ENCODE measurements at places on chromosomes 13 and 19.

DNA sequence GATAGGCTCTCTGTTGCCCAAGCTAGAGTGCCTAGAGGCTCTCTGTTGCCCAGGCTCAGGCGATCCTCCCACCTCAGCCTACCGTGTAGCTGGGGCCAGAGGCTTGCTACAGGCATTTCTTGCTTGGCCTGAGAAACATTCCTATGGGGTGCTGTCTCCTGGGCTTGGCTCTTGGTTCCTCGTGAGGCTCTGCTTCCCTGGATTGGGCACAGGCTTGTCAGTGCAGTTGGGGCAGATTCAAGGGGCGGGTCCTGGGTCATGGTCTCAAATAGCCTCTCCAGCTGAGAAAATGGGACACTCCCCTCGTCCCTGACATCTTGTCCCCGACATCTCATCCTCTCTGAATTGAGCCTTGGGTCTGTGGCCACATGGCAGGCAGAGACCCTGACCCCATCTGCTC, 4.9 kb downstream of the TSSK6 start:
- no peak for DNase-seq

DNA sequence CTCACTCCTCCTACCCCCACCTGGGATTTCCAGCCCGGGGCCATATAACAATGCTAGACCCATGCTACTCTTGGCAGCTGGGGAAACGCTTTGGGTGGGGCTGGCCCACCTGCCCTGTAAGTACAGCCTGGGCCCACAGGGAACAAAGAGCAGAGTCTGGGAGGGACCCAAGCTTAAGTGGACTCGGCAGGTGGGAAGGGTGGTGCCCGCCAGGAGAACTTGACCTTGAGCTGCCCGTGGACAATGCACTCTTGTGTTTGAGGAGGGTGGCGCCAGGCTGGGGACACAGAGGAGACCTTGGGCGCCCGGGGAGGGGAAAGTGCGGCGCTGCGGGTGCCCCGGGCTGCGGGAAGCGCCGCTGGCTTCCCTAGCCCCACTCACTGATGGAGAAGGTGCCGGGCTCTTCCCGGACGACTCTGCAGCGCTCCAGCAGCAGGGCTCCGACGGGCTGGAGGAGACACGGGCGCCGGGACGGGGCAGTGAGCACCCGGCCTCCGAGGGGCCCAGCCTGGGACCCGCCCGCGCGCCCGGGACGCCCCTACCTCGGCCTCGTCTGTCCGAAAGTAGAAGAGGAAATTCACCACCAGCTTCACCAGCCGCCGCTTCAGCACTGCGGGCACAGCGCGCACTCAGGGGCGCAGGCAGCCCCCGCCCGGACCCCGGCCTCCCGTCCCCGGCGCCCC, 607 bp downstream of the PLEKHJ1 start:
- no peak for DNase-seq

DNA sequence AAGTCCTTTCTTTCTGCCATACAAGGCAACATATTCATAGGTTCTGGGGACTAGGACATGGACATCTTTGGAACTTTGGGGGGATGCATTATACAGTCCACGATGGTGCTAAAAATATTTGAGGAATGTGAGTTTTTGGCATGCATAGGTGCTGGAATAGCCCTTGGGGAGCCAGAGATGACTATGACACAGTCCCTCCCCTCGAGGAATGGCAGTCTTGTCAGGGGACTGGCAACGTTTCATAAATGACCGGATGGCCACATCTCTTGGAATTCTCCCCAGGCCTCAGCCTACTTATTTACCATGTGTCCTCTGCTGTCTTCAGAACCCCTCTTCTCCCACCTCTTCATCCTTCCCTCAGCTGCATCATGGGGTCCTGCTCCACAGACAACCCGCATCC, 13.6 kb downstream of the MEIOSIN start:
- no peak for DNase-seq

DNA sequence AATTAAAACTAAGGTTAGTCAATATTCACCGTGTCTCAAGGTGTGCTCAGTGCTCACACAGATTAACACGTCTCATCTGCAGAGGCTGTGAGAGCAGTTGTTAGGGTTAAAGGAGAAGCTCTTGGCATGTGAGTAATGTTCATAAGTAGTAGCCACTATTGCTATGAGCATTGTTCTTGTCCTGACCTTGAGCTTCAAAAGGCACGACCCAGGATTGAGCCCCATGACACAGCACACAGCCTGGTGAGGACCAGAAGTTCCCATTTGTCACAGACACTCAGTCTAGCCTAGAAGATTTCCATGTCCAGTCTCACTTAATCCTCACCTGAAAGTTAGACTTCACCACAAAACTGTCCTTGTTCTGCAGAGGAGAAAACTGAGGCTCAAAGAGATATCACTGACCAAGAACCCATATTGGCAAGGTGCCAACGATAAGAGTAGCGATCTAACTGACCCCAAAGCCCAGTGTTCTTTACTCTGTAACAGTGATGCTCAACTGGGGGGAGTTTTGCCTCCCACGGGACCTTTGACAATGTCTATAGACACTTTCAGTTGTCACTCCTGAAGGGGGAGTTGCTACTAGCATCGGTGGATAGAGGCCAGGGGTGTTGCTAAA, 26.0 kb downstream of the FPR3 start:
- DNase-seq: no peak

DNA sequence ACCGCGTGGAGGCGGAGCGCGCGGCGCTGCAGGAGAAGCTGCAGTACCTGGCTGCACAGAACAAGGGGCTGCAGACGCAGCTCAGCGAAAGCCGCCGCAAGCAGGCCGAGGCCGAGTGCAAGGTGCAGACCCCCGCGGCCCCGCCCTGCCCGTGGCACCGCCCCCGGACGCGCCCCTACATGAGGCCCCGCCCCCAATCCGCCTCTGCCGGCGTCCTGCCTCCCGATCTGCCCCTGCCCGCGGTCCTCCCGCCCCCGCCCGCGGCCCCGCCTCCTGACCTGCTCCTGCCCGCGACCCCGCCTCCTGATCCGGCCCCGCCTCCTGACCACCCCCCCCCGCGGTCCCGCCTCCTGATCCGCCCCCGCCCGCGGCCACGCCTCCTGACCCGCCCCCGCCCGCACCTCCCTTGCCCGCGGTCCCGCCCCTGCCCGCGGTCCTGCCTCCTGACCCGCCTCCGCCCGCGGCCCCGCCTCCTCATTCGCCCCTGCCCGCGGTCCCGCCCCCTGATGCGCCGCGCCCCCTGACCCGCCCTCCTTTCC, 11.7 kb downstream of the PRR36 start:
- DNase-seq: peak; percentile 81

DNA sequence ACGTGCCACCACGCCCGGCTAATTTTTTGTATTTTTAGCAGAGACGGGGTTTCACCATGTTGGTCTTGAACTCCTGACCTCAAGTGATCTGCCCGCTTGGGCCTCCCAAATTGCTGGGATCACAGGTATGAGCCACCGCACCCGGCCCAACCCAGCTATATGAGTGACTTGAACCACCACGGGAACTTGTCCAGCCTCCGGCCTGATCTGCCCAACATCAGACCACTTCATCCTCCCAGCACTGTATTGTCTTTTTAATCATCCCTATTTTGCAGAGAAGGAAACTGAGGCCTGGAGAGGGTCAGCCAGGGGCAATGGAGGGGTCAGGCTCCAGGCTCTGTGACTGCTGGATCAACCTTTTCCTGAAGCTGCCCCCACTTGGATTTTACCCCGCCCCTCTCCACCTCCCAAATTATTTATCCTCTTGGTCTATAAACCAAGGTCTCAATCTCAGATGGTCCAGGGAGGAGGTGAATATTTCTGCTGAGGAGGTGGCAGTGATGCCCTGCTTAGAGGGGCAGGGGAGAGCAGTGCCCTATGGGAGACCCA, 893 bp upstream of the PLIN3 start:
- no peak for DNase-seq

- DNase-seq: peak; percentile 73
Measured at GRCh38 chr19:584240-585001, 5.3 kb upstream of the HCN2 start.

DNA sequence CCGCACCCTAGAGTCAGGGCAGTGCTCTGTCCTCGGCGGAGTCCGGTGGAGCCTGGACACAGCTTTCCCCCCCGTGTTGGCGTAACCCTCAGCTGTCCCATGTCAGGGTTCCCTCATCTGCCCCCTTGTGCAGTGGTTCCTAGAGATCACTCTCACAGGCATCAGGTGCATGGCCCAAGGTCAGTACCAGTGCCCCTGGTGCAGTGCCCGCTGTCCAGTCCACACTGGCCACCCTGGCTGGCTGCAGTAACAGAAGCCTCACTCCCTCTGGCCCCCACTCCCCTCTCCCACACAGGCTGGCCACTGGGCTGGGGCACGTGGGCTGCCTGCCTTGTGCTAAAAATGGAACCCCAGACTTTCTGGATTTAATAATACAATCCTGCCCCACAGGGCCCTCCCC, 49.6 kb upstream of the C1QTNF9B start:
- no peak for DNase-seq

DNA sequence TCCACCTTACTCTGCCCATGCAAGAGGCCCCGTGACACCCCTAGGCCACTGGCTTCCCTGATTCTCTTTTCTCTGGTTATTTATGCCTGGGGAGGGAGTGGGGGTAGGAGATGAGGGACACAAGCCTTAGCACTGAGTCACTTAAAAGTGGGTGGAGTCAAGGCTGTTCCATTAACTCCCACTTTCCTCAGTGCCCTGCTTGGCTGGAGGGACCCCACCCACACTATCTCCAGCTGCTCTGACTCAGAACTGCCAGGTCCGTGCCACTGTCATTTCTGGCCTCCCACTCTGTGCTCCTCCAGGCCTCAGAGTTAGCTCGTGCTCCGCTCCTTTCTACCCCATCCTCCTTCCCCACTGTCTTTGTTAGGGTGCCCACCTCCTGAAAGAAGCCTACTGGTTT, 113.4 kb upstream of the UQCRFS1 start:
- no peak for DNase-seq

- DNase-seq: no peak
Measured at GRCh38 chr19:46552891-46553290, 48.2 kb upstream of the CALM3 start.

DNA sequence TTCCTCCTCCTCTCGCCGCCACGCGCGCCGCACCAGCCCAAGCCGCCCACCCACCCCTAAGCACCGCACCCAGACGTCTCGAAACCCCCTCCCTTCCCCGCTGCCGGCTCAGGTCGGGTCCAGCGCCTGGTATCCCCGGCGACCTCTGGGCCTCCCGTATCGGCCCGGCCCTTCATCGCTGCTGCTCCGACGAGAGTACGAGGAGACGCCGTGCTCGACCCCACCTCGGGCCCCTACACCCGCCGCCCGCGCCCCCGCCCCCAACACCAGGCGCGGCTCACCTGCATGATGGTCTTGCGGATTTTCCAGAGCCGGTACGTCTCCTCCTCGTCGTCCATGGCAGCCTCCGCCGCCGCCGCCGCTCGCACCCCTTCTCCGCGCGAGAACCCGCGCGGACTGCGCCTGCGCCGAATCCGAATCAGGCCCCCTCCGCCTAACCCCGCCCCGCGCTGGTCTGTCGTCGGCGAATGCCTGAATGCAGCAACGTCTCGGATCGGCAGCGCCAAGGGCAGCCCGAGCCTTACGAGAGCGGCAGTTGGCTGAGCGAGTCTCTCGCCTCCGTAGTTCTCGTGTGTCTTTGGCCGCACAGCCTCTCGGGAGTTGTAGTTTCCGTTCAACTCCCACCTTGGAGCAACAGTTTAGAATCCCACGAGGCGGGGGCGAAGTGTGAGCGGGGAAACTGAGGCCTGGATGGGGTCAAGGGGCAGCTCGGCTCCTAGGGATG, at the start of gene POLR2E:
POLR2E (minus strand) TSS at position 398 of the 724 bp plus-strand sequence; CDS start at position 338, 60 bp downstream.
- peak; percentile 98 for DNase-seq

DNA sequence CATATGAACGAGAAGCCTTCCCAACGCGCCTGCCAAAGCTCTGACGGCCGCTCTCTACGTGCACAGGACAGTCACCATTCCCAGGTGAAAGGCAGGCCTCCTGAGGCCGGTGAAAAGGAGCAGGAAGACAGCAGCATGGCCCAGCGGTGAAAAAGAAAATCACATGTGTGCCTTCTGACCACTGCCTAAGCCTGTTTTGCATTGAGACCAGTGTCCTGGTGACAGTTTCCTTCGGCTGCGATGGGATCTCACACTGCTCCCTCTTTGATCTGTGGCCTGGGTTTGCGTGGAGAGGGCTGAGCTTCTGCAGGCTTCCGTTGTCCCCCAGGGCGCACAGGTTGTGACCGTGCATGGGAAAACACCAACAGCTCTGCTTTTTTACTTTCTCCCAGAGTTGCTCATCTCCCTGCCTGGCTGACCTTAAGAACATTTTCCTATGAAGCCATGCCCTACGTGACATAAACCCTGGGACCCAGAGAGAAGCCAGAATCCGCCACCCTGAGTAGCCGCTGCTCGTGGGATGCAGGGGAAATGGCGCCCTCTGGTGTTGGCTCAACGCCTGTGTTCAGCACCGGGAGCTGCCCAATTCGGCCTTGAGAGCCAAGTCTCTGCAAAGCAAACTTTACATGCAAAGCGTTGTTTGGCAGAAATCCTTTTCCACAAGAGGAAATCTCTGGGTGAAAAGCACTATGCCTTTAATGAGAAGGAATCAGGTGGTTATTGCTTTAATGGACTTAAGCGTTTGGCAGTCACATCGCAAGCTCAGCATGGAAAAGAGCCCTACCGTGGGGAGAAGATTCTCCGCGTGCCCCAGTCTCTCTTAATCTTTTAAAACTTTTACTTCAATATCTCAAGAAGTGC, 112.2 kb upstream of the GPR12 start:
- peak; percentile 49 for DNase-seq

DNA sequence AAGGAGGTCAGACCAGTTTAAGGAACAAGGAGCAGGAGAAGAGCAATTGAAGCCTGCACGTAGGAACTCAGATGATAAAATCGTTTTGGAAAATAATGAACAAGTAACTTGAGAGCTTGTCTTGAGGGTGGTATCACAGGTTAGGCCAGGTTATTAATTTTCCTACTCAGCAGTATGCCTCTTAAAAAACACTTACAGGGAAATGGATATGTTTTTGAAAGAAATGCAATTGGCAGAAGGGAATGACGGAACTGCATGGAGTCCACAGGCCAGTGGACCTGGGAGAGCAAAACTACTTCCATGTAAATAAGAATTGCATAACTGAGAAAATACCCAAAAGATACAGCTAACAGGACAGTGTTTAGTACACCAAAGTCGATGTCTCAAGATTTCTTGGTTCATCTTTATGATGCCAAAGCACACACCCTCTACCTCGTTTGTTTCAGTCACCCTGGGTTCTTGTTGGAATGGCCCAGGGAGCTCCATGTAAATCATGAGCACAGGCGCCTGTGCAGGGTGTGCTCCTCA, 35.2 kb downstream of the MBNL2 start:
- no peak for DNase-seq

GRCh38 chr19:39481229-39481545, 549 bp downstream of the TIMM50 start:
- DNase-seq: no peak

DNA sequence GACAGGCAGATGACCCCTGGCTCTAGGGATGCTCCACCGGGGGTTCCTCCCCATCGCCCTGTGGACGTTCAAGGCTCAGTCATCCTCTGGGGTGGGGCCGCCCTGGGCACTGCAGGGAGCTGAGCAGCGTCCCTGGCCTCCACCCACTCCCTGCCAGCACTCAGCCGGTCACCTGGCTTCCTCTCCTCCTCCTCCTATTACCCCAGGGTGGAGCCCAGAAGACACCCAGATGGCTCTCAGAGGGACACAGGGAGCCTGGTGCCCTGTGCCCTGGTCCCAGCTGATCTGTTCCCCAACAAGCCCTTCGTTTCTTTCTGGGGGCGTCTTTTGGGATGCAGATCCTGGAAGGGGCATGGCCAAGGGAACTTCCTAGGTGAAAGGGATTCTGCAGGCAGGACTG, 3.7 kb upstream of the MKNK2 start:
- no peak for DNase-seq
